NCI-H1694 treated with DMSO at 0.1 percent for 48 hours (cell line): ENCODE measurements at places on chromosomes 7 and 10.

GRCh38 chr7:91913612-91914011, 27.1 kb upstream of the AKAP9 start:
- no peak for DNase-seq

GRCh38 chr7:105454095-105454747, 65.5 kb upstream of the SRPK2 start:
- DNase-seq, result no peak

DNA sequence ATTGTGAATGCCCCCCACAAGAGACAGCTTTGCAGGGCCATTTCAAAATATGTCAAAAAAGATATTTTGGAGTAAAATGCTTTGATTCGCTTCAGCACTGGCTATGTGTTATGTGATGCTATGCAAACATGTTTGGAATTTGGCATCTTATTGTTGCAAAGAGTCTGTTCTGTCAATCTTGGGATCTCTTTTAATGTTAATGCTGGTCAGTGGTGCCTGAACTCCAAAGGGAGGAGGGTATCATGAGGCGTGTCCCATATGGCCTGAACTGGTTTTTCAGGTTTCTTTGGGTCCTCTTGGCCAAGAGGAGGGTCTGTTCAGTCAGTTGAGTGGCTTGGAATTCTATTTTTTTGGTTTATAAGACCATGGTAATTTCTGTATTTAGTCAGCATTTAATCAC, 81.4 kb downstream of the HECW1 start:
- no peak for DNase-seq

GRCh38 chr7:101598422-101598985, 30.6 kb downstream of the MYL10 start:
- DNase-seq, result no peak

GRCh38 chr10:30500963-30501504, 67.0 kb downstream of the MAP3K8 start:
- no peak for DNase-seq

DNA sequence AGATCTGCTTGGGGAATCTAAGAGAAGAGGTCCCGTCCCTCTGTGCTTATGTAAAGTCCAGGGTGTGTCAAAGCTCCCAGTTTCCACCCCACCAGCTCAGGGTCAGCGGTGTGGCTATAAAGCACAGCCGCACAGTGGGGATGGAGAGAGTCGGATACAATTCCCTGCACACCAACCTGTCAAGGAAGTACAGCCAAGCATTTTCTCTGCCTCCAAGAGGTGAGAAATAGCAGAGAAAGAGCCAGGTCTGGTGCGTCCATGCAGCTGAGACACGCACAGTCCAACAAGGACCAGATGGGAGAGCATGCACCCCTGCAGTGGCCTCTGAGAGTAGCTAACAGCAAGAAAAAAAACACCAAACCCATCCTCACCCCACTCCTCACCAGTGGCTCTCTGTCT, 61.3 kb upstream of the WAC start:
- no peak for DNase-seq

GRCh38 chr10:27844223-27844622, 98.6 kb upstream of the MKX start:
- DNase-seq, result no peak

GRCh38 chr10:88851706-88852105, at the start of gene ANKRD22:
Gene ANKRD22, minus strand, starts transcription at chr10:88851844. Its CDS starts 237 bp downstream, at chr10:88851607.
- no peak for DNase-seq

- no peak for DNase-seq
These were observed 835 bp downstream of the COMMD3 start for GRCh38 chr10:22317076-22317370.

GRCh38 chr7:137302081-137302480, 41.5 kb downstream of the PTN start:
- DNase-seq, result no peak

GRCh38 chr7:106448992-106449859, 164.4 kb upstream of the NAMPT start:
- DNase-seq, result no peak

DNA sequence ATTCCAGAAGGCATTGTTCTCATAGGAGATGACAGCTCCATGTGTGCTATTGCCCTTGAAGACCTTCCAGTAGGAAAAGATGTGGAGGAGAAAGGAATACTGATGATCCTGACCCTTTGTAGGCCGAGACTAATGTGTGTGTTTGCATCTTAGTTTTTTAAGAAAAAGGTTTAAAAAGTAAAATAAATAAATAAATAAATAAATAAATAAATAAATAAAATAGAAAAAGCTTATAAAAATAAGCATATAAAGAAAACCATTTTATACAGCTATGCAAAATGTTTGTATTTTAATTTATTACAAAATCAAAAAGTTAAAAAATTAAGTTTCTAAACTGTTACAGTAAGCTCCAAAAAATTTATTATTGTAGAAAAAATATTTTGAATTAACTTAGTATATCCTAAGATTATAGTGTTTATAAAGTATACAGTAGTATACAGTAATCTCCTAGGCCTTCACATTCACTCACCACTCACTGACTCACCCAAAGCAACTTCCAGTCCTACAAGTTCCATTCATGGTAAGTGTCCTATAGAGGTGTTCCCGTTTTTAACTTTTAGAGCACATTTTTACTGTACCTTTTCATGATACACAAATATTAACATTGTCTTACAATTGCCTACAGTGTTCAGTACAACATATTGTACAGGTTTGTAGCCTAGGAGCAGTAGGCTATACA, 435.2 kb upstream of the SEMA3A start:
- no peak for DNase-seq

- DNase-seq, result no peak
These were observed 4.1 kb upstream of the BMPER start for GRCh38 chr7:33901199-33901598.

DNA sequence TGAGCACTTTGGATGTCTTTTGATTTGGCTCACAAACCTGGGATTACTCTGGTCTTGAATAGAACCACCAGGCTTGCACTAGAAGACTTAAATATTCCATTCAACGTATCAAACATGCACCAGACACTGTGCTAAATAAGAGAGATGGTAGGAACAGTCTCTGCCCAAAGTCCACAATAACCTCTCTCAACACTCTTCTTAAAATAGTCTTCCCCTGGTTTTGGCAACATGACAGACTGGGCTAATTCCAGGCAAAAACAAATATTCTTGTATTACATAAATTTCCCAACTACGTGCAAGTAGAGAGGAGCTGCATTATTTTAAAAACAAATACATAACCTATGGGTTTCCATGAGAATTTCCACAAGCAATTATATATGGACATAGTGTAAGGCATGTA, 64.8 kb upstream of the PAPSS2 start:
- no peak for DNase-seq

DNA sequence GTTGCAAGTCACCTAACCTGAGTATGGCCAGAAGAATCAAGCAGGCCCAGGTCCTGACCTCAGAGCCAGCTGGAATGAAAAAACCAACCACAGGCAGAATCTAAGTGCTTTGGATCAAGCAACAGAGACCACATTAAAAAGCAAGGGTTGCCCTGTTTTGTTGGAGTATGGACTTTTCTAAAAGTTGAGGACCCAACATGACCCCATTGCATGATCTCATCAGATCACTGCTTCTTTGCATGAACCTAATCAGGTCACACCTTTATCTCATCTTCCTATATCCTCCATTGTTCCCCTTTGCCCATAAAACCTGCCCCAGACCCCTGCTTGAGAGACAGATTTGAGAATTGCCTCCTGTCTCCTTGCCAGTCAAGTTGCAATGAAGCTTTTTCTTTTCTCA, 11.6 kb upstream of the SNX10 start:
- no peak for DNase-seq

- no peak for DNase-seq
These were observed 40.0 kb downstream of the CNNM1 start for GRCh38 chr10:99369126-99369525.

DNA sequence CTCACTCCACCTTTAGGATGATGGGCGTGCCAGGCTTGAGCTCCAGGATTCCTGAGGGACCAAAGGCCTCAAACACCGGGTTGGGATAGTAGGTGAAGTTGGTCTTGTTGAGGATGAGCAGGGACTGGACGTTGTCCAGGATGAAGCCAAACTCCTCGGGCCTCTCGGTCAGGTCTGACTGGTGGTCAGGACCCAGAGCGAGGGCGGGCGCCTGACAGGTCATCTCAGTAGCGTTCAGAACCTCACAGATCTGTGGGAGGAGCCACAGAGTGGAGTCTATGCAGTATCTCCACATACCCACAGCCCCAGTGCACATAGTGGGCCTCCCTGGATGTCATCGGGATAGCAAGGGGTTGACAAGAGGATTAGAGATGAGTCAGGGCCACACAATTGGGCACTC, 394.9 kb downstream of the PLXNA4 start:
- DNase-seq, result no peak

GRCh38 chr7:115269486-115269885, 347.6 kb downstream of the MDFIC start:
- no peak for DNase-seq

GRCh38 chr7:69857014-69857413, 258.7 kb downstream of the AUTS2 start:
- no peak for DNase-seq

DNA sequence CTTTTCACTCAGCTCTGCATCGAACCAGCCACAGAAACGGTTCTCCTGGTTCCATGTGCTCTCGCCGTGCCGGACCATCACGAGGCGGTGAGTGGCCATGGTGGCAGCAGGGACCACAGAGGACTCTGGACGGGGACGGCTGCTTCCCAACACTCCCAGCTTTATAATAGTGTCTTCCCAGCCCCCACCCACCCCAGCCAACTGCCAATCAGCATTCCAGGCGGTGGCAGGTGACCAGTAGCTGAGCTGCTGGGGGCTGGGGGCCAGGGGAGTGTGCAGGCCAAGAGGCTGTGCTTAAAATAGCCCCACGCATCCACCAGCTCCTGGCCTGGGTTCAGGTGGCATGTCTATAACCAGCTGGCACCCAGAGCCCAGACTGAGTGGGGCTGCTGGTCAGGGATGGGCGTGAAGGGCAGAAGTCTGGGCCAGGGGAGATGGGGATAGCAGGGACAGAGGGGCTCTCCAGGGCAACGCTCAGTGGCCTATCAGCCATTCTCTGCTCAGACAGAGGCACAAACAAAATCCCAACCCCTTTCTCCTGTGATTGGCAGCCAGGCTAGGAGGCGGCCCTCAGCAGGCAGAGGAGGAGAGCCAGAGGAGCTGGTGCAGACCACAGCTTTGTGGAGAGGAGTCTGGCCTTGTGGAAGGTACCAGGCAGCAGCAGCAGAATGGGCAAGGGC, at the start of gene PGAM2:
Gene PGAM2 (minus strand): TSS at position 137 of the 680 bp plus-strand sequence. CDS start 38 bp downstream, at position 99.
- DNase-seq, result no peak

- no peak for DNase-seq
These were observed 12.5 kb upstream of the DDIT4 start for GRCh38 chr10:72260976-72261783.

DNA sequence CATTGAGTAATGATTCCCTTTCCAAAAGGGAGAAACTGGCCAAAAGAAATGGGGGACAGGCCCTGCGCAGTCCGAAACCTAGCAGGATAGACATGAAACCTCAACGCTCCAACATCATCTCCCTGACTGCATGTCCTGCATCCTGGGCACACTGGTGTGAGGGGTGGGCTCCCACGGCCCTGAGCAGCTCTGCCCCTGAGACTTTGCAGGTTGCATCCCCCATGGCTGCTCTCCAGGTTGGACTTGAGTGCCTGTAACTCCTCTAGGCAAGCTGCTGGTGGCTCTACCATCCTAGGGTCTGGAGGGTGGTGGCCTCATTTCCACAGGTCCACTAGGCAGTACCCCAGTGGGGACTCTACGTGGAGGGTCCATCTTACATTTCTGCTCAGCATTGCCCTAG, 16.3 kb upstream of the CRYGN start:
- no peak for DNase-seq

GRCh38 chr10:24502006-24502405, 221.7 kb downstream of the ARHGAP21 start:
- DNase-seq, result no peak

GRCh38 chr7:51128545-51129435, 187.8 kb downstream of the COBL start:
- no peak for DNase-seq

DNA sequence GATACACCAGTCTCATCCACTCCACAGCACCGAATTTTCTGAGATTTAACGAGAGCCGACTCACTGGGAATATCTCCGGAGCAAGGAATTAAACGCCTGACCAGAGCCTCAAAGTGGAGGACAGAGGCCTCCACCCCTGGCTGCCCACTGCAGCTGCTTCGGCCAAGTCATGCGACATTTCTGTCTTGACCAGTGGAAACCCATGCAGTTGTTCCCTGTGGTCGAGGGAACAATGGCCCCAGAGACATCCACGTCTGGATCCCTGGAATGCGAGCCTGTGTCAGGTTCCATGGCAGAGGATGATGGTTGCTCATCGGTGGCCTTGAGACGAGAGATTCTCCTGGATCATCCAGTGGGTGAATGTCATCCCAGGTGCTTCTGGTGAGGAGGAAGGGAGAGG, 65.7 kb upstream of the INSIG1 start:
- no peak for DNase-seq

DNA sequence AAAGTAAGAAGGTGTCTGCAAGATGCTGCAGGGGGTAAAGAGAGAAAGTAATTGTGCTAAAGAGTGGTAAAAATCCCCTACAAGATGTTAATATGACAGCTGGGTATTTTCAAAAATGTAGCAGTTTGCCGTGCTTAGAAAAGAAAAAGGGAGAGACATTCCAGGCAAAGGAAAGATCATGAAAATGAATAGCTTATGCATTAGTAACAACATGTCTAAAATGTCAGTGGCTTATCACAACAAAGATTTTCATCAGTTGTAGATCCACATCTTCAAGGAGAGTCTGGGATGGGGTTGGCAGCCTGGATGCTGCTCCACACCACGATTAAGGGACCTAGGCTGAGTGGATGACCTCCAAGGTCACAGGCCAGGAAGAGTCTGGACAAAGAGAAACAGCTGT, 920.9 kb downstream of the GRID1 start:
- no peak for DNase-seq

GRCh38 chr7:15041226-15041625, 138.7 kb upstream of the DGKB start:
- DNase-seq, result no peak

DNA sequence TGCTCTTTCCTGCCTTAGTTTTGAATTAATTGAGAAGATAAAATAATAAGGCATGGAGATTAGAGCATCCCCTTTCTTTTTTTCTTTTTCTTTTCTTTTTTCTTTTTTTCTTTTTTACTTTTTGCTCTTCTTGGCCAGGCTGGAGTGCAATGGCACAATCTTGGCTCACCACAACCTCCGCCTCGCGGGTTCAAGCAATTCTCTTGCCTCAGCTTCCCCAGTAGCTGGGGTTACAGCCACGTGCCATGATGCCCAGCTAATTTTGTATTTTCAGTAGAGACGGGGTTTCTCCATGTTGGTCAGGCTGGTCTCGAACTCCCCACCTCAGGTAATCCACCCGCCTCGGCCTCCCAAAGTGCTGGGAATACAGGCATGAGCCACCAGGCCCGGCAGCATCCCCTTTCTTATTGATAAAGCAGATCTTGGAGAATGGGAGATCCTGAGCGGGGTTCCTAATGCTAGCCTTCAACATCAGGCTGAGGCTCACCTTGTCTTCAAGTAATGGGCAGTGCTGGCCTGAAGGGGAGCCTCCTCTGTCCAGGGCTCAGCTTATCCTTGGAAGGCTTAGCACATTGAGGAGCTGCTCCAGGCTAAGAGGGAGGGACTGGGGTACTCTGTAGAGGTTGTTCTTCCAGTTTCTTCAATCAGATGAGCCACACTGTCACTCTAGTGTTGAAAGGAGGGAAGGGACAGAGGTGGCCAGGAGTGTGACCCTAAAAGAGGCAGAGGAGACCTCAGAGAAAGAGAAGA, 27.9 kb downstream of the GSTO2 start:
- no peak for DNase-seq
